ENCODE measurements at places on chromosomes 16 and 17.

DNA sequence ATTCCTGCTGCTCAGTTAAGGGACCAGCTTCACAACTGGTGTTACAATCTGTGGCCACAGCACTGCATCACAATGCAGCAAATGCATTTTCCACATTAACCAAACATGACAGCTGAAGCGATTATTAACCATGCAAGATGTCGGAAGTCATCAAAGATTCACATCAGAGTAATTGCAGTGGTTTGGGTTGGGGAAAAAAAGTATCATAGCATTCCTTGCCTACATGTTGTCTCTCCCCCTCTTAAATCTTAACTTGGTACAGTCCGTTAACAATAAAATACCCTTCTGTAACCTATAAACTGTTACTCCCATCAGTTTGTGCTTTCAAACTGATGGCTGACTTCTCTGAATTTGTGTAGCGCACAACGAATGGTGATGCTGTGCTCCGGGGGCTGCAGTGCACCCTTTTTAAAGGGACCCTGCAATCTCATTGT lies 51.6 kb downstream of the NUP93 start:
- no peak for DNase-seq

GRCh38 chr16:77308163-77308561 lies 109.0 kb downstream of the SYCE1L start:
- no peak for DNase-seq

- DNase-seq, result no peak
Measured at GRCh38 chr17:42133461-42134041, 10.9 kb downstream of the HSPB9 start.

DNA sequence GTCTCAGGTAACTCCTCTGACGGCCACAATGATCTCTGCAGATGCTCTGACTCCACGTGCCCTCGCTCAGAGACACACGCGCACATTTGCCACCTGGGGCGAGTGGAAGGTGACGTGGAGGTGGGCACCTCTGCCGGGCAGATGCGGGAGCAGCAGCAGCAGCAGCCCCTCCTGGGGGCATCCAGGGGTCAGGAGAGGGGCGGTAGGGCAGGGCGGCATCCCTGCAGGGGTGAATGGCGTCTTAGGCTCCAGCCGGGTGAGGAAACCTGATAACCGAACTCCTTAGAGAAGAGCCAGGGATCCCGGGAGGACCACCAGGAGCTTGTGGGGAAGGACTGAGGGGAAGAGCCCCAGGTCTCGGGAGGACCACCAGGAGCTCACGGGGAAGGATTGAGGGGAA lies 34.6 kb upstream of the CDH15 start:
- DNase-seq, result no peak

- DNase-seq, result no peak
Measured at GRCh38 chr16:9199311-9199710, 107.9 kb downstream of the HAPSTR1 start.

- DNase-seq, result no peak
Measured at GRCh38 chr17:50889528-50890118, 23.5 kb upstream of the TOB1 start.

- DNase-seq, result no peak
Measured at GRCh38 chr16:7443142-7443541, 110.5 kb downstream of the RBFOX1 start.

DNA sequence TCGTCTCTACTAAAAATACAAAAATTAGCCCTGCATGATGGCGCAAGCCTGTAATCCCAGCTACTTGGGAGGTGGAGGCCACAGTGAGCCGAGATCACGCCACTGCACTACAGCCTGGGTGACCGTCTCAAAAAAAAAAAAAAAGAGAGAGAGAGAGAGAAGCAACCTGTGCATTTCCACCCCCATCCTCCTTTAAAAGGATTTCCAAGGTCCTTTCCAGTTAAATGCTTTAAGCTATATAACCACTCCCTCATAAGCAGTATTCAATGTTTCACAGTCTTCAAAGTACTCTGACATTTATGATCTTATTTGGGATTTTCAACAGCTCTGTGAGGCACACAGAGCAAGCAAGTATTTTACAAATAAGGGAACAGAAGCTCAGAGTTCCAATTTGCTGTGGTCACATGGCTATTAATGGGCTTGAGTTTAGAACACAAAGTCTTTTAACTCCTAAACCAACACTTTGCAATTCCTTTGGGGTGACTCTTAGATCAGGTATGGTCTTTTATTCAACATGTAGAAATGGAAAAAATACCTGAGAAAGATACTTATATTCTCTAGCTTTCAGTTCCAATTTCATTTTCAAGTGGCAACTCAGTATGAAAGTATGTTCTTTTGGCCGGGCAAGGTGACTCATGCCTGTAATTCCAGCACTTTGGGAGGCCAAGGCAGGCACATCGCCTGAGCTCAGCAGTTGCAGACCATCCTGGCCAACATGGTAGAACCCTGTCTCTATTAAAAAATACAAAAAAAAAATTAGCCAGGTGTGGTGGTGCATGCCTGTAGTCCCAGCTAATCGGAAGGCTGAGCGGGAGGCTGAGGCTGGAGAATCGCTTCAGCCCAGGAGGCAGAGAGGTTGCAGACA lies 31.3 kb downstream of the SPOP start:
- DNase-seq, result no peak

- DNase-seq, result no peak
Measured at GRCh38 chr17:44115585-44116415, 7.6 kb downstream of the HDAC5 start.

- no peak for DNase-seq
Measured at GRCh38 chr16:17963185-17963836, 373.2 kb downstream of the NPIPA8 start.

GRCh38 chr16:70430667-70431536 lies 8.0 kb downstream of the ST3GAL2 start:
- peak; percentile 43 for DNase-seq

DNA sequence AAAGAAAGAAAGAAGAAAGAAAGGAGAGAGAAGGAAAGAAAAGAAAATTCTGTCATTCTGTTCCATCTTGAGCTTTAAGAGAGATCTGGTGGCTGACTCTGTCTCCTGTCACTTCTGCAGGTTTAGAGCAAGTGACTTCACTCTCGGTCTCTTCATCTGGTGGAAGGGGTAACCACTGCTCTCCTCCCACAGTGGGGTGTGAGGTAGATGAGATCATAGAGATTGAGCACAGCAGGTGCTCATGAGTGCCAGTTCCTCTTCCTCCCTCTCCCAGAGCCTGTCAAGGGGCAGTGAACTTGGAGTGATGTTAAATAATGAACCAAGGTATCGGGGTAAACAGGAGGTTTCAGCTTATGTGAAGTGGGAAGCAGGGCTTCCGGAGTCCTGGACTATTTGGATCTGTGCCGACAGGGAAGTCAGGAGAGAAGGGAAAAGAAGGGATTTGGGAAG lies 47.7 kb downstream of the BEAN1 start:
- DNase-seq, result peak; percentile 40

- DNase-seq, result no peak
Measured at GRCh38 chr16:29984137-29984763, 10.6 kb downstream of the TAOK2 start.
